Fibroblast of the aortic adventitia (primary cell): ENCODE measurements at places on chromosomes 2 and 18. TPM values are rescaled to one million over a fixed set of nuclear protein-coding genes. Genes with fewer than 3 reads are reported as not detected.

Gene FAP
- total RNA-seq: 150 and 228 TPM in 2 replicates

Gene DCC
- total RNA-seq: under 0.01 and 0.09 TPM in 2 replicates

Gene FEV
- not detected in 2 replicates for total RNA-seq

Gene DNER
- 0.72 TPM in 1 of 2 replicates, not detected in the other for total RNA-seq

Gene BOK
- 15.3 and 21.4 TPM in 2 replicates for total RNA-seq

Gene MAB21L4
- total RNA-seq: not detected in 2 replicates

Gene TMEM17
- total RNA-seq: 0.90 and 4.4 TPM in 2 replicates

Gene ANKRD23
- total RNA-seq: 2.3 and 6.0 TPM in 2 replicates

Gene OTOF
- not detected in 2 replicates for total RNA-seq
